ENCODE measurements at places on chromosomes 3 and 15.

GRCh38 chr3:23542079-23542478 lies 263.7 kb upstream of the UBE2E1 start:
- DNase-seq: no peak

DNA sequence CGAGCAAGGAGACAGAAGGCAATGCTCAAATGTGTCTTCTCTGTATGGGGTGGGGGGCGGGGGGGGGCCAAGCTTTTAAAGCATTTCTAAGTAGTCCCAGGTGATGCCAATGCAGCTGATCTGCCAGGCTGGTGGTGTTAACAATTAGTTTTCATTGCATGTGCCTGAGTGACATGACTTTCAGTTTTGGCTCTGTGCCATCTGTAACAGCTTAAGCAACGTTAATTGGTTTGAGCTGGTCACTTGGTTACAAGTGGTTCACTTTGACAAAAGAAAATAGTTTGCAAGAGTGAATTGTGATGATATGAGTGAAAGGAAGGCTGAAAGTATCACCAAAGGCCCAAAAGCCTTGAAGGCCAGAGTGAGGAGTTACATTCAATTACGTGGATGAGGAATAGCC lies 26.4 kb upstream of the LRIG1 start:
- DNase-seq: no peak

GRCh38 chr3:194396859-194397756 lies 2.0 kb downstream of the GP5 start:
- DNase-seq: no peak

- DNase-seq: no peak
Observed at GRCh38 chr3:58973796-58974195, 76.0 kb downstream of the CFAP20DC start.

DNA sequence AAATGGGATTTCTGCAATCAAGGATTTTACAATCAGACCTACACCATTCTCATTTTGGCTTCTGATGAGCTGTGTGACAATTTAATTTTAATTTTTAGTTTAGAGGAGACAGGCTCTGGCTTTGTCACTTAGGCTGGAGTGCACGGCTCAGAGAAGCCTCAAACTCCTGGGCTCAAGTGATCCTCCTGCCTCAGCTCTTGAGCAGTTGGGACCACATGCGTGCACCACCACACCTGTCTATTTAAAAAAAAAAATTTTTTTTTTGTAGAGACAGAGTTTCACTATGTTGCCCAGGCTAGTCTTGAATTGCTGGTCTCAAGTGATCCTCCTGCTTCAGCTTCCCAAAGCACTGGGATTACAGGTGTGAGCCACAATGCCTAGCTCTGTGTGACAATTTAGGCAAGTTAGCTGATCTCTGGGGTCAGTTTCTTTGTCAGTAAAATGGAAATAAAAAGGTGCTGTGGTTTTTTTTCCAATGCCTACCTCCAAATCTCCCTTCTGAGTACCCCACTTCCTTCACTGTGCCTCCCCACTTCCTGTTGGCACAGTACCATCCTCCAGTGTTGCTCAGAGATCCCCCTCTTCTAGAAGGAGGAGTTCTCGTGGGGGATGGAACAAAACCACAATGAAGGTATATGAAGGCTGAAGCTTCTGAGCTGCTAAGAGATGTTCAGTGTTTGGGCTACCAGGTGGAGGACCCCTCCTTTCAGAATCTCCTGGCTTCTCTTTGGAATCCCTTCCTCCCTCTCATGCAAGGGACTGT lies 54.1 kb upstream of the GSK3B start:
- no peak for DNase-seq

DNA sequence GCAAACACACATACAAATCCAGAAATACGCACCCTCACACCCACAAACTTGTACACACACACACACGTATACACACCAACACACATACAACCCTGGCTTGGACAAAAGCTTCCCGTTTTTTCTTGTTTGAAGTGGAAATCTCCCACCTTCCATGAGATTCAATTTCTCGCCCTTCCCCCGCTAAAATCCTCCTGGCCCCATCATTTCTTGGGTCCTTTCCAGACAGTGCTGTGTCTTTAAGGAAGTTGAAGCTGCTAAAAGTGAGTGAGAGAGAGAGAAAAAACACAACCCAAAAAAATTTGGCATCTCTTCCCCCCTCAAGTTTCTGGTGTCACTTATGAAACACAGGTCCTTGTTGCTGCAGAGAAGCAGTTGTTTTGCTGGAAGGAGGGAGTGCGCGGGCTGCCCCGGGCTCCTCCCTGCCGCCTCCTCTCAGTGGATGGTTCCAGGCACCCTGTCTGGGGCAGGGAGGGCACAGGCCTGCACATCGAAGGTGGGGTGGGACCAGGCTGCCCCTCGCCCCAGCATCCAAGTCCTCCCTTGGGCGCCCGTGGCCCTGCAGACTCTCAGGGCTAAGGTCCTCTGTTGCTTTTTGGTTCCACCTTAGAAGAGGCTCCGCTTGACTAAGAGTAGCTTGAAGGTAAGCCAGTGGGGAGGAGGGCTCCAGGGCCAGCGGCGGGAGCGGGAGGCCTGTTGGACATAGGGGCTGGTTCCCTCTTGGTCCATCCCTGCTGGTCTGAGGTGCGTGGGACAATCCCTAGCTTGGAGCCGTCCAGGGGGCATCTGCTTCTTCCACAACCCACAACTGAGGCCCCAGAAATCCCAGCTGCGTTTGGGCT lies at the start of gene ISLR:
Gene ISLR, plus strand, starts transcription at position 331 of the 839 bp plus-strand sequence. CDS start 1,149 bp downstream, outside the sequence.
- DNase-seq: no peak

- DNase-seq: no peak
Observed at GRCh38 chr3:41417574-41417973, 218.3 kb downstream of the CTNNB1 start.

GRCh38 chr15:71348597-71348996 lies 233.3 kb downstream of the THSD4 start:
- no peak for DNase-seq

DNA sequence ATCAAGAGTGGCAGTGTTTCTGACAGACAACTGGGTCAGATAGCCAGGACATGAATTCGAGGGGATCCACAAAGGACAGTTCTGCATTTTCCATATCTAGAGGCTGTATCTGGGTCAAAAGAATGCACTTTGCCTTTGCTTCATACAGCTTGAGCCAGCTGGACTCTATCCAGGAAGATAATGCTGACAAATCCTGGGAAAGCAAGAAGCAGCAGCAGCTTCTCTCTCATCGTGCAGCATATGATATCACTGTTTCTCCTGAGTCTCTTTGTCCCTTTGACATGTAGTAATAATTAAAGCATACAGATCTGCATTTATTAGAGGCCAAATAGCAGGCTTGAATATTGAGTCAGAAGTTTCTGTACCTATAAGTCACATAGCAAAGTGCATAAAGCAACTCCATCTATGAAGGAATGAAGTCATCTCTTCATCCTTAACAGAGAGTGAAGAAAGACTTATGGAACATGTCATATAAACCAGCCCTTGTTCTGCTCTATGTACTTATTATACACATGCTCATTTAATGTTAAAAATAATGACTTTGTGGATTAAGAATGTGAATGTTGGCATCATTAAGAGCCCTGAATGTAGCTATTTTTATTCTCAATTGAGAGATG lies 236.8 kb upstream of the GBE1 start:
- DNase-seq: no peak

DNA sequence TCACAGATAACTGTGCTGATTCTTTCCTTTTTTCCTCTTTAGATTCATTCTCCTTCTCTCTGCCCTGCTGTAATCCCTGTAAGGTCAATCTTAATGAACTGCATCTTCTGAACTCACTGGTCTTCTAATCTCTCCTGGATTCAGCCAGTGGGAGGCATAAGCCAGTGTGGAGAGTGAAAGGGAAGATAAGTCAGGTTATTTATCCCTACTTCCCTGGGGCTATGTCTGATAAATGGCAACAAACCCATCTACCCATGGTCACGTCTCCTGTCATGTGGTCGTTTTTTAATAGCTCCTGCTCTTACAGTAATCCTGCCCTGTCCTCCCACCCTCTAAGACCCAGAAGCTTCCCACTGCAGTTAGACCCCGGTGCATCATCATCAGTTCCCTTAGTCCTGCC lies 199.6 kb upstream of the NAALADL2 start:
- no peak for DNase-seq

- DNase-seq: no peak
Observed at GRCh38 chr15:39270934-39271333, 309.9 kb upstream of the THBS1 start.

DNA sequence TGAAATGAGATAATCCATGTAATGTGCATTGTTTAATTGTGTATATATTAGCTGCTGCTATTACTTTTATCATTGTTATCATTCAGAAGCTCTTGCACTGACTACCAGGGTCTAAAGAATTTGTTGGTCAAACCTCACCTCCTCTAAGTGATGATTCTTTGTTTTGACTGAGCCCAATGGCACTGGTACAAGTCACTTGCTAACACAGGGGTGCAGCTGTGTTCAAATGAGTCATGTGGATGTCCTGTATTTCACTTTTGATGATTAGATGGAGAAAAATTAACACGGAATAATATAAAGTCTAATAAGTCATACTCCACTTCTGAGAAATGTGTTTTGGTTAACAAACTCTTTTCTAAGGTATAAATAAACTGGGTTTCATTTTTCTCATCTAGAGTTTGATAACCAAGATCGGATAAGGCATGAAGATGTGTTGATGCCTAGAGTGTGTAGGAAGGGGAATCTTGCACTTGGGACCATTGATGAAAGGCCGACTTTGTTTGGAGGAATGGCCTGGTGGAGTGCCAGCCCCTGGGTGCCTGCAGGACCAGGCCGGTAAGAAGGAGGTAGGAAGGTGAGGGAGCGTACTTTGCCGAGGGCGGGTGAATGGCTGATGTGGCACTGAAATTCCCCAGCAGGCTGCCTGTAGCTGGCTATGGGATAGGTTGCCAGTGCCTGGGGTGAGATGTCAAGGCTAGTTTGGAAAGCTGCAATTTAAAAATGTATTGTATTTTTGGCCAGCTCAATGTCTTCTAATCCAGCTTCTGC lies 244.7 kb upstream of the ZPLD1 start:
- peak; percentile 28 for DNase-seq

DNA sequence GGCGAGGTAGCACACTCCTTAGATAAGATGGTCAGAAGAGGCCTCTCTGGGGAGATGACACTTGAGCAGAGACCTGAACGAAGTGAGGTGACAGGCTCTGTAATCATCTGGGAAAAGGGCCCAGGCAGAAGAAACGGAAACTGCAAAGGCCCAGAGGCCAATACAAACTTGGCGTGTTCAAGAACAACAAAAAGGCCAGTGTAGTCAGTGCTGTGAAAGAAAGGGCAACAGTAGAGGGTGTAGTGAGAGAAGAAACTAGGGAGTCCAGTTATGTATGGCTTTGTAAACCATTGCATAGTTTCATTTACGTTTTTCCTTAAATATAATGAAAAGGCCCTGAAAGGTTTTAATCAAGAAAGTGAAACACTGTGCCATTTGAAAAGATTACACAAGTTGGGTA lies 31.8 kb downstream of the PLD1 start:
- DNase-seq: no peak

DNA sequence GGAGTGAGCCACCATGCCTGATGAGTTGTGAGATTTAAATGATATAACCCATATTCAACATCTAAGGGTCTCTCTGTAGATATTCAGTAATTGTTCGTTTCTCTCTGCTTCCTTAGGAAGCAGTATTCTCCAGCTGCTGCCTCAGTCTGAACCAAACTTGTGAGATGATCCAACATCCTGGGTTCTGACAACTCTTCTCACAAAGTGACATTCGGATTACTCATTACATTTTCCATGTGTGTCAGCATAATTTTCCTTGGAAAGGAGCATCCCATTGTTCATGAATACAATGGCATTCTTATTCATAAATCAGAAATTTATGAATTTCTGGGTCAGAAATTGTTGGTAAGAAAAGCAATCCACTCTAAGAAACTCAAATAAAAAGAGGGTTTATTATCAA lies 15.0 kb upstream of the SEC22A start:
- DNase-seq: no peak

DNA sequence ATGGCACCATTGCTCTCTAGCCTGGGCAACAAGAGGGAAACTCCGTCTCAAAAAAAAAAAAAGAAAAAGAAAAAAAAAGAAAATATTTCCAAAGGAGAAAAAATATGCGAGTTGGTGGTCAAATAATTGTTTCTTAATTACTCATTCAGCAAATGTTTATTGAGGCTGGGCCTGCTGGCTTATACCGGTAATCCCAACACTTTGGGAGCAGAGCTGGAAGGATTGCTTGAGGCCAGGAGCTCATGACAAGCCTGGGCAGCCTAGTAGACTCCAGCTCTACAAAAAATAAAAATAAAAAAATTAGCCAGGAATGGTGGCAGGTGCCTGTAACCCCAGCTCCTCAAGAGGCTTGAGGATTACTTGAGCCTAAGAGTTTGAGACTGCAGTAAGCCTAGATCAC lies 4.1 kb downstream of the KNL1 start:
- no peak for DNase-seq

GRCh38 chr3:11499144-11499543 lies 144.6 kb downstream of the VGLL4 start:
- DNase-seq: peak; percentile 1

- DNase-seq: peak; percentile 66
Observed at GRCh38 chr3:99172736-99173657, 271.5 kb upstream of the DCBLD2 start.

DNA sequence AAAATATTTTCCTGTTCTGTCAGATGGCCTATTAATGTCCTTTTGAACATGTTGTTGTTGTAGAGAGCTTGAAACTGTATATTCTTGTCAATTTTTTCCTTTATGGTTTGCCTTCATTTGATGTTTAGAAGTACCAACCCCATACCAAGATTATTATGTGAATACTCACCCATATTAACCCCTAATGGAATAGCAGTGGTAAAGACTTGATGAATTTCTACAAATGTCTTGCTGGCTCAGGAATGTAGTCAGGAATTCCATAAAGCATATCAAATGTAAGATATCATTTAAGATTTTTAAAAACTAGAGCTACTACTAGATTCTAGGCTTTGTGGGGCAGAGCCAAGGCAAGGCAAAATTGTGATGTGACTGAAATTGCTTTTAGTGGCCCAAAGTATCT lies 30.0 kb downstream of the MYO5A start:
- no peak for DNase-seq

DNA sequence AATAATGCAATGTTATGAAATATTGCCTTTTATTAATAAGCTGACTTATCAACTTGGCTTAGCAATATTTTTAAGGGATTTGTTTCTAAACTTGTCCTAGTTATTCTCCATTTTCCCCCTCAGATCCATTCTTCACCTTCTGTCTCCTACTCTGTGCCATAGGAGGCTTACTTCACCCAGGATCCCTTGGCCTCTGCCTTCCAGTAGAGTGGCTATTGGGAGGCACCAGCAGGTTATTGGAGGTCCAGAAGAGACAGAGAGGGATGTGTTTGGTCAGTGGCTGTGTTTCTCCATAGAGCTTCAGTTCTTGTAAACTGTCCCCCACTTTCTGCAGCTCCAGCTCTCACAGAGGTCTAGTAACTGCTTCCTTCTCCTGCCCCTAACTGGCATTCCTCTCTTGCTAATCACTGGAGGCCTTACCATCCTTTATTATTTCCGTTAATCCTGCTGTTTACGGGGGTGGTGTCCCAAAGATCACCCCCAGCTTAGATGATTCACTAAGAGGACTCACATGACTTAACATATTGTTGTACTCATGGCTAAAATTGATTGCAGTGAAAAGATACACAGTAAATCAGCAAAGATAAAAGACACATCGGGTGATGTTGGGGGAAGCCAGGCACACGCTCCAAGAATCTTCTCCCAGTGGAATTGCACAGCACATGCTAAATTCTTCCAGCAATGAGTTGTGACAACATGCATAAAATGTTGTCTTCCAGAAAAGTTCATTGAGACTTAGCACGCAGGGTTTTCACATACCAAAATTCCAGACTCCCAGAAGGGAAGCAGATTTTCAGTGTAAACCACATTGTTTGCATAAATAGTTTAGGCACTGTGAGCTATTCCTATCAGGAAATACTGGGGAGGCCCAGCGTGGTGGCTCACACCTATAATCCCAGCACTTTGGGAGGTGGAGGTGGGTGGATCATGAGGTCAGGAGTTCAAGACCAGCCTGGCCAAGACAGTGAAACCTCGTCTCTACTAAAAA lies 67.5 kb downstream of the RPL22L1 start:
- no peak for DNase-seq

GRCh38 chr3:195147649-195148080 lies 123.3 kb downstream of the XXYLT1 start:
- DNase-seq: no peak
